Activated CD8-positive, alpha-beta memory T cell treated with anti-CD3 and anti-CD28 coated beads for 48 hours (primary cell): ENCODE measurements at places on chromosomes 4 and X.

DNA sequence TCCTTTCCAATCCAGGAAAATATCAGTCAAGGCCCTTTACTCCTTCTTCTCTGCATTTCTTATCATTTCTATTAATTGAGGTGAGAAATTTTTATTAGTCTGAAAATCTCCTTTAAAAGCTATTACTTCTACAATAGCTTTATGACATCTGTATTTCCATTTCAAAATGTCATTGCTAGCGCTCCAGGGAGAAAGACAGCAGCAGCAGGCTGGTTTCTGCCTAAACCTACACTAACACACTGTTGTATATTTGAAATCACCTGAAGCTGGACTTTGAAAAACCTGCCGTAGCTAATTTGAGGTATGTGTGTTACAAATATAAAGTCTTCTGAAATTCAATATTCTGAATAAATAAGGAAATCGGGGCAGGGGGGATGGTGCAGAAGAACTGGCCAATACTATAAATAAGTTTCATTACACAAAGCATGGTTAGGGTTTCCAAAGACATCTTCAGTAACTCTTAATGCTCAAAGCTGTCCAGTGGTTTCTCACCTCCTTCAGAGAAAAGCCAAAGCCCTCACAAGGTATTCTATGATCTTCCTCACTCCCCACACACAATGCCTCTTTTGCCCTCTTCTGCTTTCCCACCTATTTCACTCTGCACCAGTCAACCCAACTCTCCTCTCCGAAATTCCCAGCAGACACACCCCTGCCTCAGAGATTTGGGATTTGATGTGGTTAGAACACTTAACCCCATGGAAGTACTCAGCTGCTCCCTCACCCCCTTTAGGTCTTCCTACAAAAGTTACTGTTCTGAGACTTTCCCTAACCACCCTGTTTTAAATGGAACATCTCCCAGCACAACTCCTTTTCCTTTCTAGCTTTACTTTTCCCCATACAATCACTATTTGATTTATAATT is 122.7 kb downstream of the PPP3CA start:
- DNase-seq: no peak

GRCh38 chr4:145034727-145035211 is 63.2 kb downstream of the ANAPC10 start:
- no peak for DNase-seq

- no peak for DNase-seq
Measured at GRCh38 chrX:38282049-38282448, 45.3 kb downstream of the RPGR start.

- DNase-seq: no peak
Measured at GRCh38 chr4:6812766-6813165, 30.2 kb downstream of the KIAA0232 start.

DNA sequence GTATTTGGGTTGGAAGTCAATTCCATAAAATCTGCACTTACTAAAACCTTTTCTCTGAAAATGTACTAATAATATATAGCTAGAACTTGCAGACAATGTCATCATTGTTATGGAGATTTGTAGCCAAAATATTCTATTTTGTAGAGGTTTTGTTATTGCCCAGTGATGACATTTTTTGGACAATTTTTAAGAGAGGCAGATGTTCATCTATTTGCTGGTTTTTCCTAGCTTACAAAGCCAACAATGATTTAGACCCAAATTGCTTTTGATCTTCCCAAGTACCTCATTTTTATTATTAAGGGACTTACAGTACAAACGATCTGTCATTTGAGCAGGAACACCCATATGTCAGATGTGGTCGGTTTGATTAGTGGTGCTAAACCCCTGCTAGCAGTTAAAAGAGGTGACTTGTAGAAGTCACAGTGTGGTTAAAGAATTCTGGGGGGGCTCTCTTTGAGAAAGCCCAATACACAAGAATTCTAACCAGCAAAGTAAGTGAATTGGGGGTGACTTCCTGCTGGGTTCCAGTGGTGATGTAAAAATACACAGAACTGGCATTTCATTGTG is 136.2 kb downstream of the KIT start:
- DNase-seq: no peak

DNA sequence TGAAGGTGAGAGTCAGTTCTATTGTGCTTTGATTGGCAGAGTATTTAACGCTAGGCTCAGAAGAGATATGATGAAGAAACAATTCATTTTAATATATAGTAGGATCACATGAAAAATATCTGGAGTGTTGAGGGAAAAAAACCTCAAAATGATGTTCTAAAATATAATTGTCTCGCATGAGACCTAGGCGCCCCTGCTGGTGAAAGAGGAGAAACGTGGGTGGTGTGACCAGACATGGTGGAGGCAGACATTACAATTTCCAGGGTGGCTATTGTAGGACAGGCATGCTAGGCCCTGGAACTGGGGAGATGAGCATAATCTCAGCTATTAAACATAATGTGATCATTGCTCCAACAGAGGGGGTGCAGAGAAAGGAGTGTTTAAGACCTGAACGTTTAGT is 210.0 kb downstream of the HS3ST1 start:
- DNase-seq: no peak

GRCh38 chrX:109600237-109600651 is 24.7 kb downstream of the KCNE5 start:
- no peak for DNase-seq

DNA sequence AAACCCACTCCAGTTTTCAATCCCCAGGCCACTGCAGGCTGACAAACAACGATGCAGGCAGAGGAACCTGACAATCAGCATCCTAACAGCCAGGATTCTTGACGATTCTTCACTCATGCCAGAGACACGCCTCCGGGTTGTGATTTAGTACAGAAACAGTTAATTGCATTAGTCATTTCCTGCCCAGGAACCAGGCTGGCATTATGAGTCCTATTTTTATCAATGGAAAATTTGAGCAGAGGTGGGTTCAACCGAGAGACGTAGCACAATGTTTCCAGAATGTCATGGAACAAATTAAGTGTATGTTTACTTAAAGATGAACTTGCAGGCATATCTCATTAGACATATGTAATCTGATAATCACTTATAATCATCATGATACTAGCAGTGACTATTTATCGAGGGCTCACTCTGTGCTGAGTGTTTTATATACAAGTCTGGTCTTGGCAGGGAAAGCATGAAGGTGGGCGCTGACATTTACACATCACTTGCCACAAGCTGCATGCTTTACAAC is 159.7 kb downstream of the NSUN7 start:
- DNase-seq: peak; percentile 12

- DNase-seq: no peak
Measured at GRCh38 chr4:56106180-56107147, 157.7 kb downstream of the CEP135 start.

GRCh38 chrX:13733506-13733905 is 914 bp downstream of the TRAPPC2 start:
- DNase-seq: no peak

DNA sequence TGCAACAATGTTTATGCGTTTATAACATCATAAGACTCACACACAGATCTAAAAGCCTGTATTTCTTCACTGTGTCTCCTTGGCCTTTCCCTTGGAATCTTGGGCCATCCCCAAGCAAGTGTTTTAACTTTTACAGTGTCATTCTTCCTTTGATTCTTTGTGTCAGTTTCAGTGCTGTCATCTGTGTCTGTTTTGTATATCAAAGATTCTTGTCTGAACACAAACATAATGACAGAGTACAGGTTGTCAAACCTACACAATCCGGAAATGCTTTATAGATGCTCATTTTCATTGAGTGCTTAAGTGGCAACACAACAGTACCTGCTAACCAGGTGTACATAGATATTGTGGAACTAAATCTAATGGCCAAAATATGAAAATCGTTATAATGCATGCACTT is 1500.0 kb downstream of the TECRL start:
- DNase-seq: no peak

DNA sequence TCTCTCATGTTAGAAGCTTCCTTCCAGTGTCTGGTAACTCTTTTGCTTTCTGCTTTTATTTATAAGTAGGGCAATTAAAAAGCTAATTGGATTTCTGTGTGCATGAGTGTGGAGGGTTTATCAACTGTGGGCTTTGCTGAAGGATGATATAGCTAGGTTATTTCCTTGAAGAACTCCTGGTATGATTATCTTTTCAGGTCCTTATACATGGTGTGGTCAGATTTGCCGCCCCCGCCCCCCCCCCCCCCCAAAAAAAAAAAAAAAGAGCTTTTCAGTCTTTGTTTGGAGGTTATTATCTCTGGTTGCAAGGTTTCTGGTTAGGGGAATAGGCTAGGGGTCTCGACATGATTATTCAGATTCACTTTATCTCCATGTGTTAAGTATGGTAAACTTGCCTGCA is 35.9 kb downstream of the MOB1B start:
- DNase-seq: no peak

- DNase-seq: no peak
Measured at GRCh38 chr4:86250619-86251018, 109.2 kb downstream of the MAPK10 start.

- no peak for DNase-seq
Measured at GRCh38 chrX:1185561-1185960, 26.9 kb downstream of the CRLF2 start.

DNA sequence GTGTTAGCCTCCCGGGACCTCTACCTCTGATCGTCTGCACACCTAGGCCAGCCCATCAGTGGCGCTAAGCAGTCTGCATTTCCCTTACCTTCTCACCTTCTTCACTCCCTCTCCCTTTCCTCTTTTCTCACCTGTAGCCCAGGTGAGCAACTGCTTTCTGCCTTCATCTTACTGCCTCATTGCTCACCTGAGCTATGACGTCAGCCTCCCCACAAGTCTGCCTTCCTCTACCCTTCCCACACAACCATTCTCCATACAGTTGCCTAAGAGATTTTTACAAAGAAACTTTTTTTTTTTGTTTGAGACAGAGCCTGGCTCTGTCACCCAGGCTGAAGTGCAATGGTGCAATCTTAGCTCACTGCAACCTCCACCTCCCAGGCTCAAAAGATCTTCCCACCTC is 136.3 kb downstream of the BCOR start:
- no peak for DNase-seq

- DNase-seq: no peak
Measured at GRCh38 chr4:1215141-1216075, 33.5 kb downstream of the CTBP1 start.

GRCh38 chr4:122285285-122285684 is 93.5 kb upstream of the ADAD1 start:
- DNase-seq: no peak

GRCh38 chr4:125132729-125133128 is 182.0 kb upstream of the FAT4 start:
- DNase-seq: no peak

GRCh38 chrX:53261355-53261972 is 19.9 kb downstream of the IQSEC2 start:
- no peak for DNase-seq

DNA sequence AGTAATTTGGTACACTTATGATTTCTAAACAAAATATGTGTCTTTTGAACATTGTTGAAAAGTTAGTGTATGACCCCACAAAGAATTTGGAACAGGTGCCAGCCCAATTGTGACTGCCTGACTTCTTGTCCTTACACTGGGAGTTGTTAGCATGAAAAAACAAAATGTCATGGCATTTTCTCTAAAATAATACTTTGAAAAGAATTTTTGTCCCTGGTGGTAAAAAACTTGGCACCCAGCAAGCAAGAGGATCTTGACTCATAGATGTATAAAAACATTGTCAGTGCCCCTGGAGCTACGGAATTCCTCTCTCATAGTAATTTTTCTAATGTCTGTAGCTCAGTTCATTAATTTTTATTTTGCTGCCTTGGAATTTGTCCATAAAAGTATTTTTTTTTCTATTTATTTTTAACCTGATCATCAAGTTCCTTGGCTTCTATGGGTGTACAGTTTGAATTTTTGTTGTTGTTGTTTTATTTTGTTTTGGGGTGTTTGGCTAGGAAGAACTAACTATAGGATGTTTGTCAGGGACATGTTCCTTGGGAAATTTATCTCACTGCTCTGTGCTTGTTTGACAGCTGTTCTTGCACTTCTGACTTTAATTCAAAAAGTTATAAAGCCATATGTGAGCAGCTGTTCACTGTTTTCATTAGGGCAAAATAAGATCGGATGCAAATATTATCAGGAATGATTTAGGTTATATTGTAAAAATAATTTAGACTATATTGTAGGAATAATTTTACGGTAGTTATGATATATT is 95.4 kb upstream of the NUDT6 start:
- no peak for DNase-seq

DNA sequence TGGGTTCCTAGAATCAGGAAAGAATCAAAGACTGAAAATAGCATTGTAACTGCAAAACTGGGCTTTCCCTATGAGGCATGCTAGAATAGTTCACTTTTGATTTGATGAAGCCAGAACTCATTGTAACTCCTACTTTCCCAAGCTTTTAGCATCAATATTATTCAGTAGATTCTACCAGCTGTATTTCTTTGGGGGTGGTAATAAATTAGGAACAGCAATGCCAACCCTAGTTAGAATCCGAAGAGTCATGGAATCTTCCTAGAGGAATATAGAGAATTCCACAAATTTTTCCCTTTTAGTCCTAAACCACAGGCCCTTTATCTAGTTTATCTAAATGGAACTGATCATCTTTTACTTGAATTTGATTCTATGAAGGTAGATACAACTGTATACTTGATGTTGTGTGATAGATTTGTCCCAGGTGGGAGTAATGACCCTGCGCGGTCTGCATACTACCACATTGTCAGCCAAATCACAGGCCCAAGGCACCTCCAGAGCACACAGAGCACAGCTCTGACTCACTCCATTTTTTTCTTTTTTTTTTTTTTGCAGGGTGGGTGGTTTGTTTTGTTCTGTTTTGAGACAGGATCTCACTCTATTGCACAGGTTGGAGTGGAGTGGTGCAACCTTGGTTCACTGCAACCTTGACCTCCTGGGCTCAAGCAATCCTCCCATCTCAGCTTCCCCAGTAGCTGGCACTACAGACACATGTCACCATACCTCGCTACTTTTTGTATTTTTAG is 66.6 kb downstream of the EDNRA start:
- DNase-seq: no peak

DNA sequence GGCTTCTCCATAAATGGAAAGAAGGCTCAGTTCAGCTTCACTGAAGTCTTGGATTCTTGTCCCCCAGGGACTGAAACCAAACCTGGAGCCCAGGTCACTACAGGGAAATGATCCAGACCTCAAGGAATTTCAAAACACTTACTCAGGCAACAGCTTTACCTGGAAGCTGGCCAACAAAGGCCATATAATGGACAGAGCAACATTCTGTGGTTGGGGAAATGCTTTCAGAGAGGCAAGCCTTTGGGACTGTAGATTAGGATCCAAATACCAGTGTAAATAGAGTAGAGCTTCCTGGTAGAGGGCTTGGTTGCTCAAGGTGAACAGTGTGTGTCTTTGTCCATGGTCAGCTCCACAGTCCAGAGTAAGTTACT is 57.0 kb upstream of the PROM1 start:
- DNase-seq: no peak

GRCh38 chr4:170741856-170742255 is 652.1 kb upstream of the AADAT start:
- DNase-seq: no peak

GRCh38 chr4:5084911-5085475 is 33.7 kb downstream of the STK32B start:
- DNase-seq: no peak
